ENCODE measurements at places on chromosomes 5 and 9. TPM values are rescaled to one million over a fixed set of nuclear protein-coding genes. Genes with fewer than 3 reads are reported as not detected.

DNA sequence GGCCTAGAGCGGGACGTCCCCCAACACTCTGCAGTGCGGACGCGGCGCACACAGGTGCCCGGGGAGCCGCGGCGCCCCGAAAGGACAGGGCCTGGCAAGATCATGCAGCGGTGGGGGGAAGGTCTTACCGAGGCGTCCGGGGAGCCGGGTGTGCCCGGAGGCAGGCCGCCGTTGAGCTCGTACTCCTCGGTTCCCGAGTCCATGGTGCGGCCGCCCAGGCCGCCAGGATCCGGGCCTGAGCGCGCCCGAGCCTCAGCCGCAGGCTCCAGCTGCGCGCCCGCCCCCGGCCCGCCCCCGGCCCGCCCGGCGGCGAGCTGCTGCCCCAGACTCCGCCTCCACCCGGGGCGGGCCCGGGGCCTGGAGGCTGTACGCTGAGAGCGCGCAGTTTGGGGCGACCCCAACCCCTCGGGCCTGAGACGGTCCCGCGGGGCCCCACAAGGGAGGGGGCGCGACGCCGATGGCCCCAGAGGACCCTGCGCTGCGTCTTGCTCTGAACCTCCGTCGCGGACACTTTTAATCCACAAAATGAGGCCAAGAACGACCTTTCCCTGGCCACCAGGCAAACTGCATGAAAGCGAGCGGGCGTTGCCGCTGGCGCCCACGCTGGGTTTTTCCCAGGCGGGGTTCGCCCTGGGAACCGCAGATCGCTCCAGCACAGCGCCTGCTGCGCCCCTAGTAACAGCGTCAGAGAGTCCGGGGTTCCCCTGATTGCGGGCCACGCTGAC is at the start of gene NINJ1:
TSS of gene NINJ1 (minus strand) at position 237 of the 725 bp plus-strand sequence. CDS start at position 203, 34 bp downstream.
- DNase-seq, result peak; percentile 91

DNA sequence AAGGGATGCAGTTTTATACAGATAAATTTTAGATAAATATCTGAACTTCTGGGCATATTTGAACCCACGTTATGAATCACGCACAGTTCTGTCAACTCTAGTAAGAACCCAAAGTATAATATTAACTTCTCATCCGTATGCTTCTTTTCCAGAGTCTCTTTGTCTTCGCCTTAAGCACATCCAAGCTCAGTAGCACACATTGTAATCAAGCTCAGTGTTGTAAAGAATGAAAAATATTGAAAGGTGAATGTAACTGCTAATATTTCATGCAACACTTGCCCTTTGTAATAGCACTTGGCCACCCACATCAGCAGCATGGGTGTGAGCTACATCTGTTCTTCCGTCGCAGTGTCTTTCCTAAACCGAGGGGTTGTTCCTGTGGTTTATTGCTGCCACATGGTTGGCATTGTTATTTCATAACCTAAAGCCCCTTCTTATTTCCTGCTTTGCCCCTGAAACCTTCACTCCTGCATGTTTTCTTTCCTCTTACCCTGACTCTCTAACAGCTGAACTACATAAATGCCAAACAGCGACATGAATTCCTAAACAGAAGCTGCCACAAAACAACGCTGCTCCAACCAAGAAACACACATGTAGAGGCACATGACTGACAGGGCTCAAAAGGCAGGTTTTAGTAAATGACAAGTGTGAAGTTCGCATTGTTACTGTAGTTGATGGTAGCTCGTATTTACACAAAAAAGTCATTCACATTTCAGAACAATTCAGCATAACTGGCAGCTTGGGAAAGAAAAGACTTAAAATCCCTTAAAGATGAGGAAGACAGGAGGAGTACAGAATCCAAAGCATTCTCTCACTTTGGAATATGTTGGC is 190.1 kb upstream of the MEF2C start:
- no peak for DNase-seq

DNA sequence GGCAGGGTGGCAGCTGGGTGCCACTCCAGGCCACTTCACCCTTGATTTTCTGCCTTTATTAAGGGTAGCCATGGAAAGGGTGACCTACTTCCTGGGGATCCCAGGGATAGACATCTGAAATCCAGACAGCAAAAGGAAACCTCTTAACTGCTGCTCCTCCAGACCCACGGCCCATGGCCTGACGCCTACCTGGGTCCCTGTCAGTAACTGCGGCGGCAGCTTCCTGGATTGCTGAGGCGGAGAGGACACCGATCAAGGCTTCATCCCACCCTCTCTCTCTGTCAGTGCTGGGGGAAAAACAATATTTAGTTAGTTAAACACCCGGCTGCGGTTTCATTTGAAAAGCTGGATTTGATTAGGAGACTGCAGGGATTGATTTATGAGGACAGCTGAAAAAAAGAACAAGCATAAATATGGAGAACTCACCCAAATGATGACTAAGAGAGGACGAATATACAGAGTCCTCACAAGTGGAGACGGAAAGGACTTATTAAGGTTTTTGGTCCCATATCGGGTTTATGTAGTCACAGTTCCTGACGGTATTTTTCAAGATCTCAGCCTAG is 158.7 kb upstream of the KLF4 start:
- no peak for DNase-seq

GRCh38 chr9:118290116-118290515 is 585.9 kb downstream of the TLR4 start:
- DNase-seq, result peak; percentile 61

DNA sequence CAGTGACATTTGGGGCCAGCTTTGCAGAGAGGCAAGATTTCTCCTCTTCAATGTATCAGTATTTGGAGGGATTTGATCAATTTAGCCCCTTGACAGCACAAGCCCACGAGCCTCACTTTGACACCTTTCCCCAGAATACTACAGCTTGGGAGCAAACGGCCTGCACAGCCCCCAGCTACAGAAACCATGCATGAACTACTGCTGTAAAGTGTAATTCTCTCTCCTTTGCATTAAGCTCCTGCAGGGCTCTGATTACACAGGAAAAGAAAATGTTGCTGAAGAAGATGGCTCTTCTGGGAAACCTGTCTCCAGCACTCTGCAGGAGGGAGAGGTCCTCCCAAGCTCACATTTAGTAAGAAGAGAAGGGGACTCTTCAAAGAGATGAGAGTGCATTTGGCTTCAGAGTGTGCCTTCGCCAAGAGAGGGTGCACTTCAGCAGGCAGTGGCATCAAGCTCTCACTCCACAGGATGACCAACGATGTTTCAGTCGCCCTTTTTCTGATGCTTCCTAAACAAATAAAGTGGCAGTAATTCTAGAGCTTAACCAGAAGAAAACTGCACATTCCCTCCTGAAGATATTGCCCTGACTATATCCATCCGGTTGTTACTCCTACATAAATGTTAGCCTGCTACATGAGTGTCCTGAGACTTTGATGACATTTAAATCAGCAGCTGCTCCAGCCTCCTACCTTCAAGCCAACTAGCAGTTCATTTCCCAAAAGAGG is 272.2 kb downstream of the AUH start:
- DNase-seq, result peak; percentile 28

Gene PCDHGA3
- total RNA-seq, result 0.54 TPM

DNA sequence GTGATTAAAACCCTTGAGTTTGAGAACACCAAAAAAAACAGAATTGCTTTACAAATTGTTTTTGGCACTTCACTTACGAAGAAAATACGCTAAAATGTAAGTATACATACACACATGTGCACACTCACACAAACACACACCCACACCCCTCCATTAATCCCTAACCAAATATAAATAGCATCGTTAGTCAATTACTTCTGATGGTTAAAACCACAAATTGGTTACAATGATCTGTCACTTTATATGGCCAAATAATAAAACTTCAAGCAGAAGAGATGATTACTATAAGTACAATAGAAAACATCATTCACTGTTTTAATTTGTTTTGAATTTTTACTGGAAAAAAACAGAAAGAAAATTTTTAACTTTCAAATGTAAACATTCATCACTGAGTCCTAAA is 103.5 kb downstream of the NFIB start:
- no peak for DNase-seq

Gene ZBTB5
- total RNA-seq, result 24.1 TPM
